ENCODE measurements at places on chromosomes 6 and 20.

GRCh38 chr20:61789329-61789728 lies 276.4 kb downstream of the TAF4 start:
- no peak for DNase-seq

GRCh38 chr6:163661272-163661671 lies 246.8 kb downstream of the QKI start:
- no peak for DNase-seq

DNA sequence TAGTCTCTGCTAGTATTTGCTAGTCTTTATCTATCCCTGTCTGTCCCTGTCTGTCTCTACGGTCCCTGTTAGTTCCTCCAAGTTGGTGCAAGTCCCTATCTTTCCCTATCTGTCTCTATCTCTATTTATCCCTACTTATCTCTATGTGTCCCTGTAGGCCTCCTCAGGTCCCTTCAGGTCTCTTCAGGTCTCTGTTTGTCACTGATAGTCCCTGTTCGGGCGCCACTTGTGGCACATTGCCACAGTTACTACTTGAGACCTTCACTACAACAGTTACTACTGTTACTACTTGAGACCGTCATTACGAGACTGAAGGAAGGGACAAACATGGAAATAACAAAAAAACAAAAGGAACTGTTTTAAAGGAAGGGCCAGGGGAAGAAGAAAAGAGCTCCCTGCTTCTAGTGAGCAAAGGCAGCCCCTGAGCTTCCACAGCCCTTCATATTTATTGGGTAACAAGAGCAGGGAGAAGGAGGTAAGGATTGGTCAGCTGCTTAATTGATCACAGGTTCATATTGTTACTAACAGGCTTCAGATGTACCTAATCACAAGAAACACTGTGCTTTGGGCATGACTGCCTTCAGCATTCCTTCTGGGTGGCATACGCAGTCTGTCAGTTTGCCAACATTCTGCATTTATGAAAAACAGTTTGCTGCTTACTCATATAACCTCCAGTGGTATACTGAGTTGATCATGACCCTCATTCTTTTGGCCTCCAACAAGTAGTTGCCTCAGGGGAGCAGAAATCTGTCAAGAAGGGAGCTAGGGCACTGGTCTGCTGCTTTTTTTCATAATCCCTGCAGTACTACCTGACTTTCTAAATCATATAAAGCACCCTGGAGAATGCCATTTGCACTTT lies 8.4 kb downstream of the EPB41L2 start:
- no peak for DNase-seq

GRCh38 chr20:64042054-64042781 lies 6.2 kb downstream of the C20orf204 start:
- DNase-seq = no peak

GRCh38 chr6:136526937-136527336 lies 23.3 kb downstream of the MAP7 start:
- no peak for DNase-seq

GRCh38 chr6:18327626-18328025 lies 59.5 kb upstream of the RNF144B start:
- peak; percentile 64 for DNase-seq

Data from hematopoietic multipotent progenitor cell treated with erythropoietin and hydrocortisone succinate and interleukin-3 and kit ligand, for 8 days (in vitro differentiated cells).